ENCODE measurements at places on chromosomes 5 and 9.

DNA sequence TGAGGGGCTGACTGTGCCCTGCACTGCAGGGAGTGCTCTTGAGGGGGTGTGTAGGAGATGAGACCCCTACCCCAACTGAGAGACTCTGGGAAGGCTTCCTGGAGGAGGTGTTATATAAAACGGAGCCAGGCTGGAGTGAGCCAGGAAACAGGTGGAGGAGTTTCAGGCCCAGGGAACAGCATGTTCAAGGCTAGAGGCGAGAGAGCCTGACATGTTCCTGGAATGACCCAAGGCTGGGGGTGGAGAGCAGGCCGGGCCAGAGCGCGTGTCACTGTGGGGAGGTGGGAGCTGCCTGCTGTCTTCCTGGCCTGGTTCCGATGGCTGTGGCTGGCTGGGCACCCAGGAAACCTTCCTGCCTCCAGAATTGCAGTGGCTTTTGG, 48.7 kb downstream of the RXRA start:
- no peak for DNase-seq

- DNase-seq, result no peak
Observed at GRCh38 chr9:98838155-98838867, 30.8 kb downstream of the GALNT12 start.

DNA sequence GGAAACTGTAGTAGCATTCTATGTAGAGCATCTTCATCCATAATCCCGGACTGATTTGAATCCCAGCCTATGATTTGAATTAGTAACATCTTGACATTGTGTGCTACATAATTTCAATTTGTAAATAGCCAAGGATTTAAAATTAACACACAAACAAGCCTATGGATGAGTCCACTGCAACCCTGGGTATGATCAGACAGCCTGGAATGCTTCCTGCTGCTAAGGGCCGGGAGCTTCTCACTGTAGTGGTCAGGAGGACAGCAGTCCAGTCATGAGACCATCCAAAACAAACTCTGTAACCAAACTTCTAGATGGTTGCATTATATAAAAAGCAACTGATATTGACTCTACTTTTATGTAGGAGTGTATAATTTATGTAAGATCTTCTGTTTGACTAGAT, 539.3 kb downstream of the MTRR start:
- DNase-seq, result no peak

GRCh38 chr9:16680975-16681651, 189.4 kb downstream of the BNC2 start:
- DNase-seq, result no peak

- no peak for DNase-seq
Observed at GRCh38 chr9:112925058-112925641, 34.5 kb upstream of the SLC46A2 start.

GRCh38 chr5:74316064-74316603, 324.4 kb downstream of the ENC1 start:
- no peak for DNase-seq

DNA sequence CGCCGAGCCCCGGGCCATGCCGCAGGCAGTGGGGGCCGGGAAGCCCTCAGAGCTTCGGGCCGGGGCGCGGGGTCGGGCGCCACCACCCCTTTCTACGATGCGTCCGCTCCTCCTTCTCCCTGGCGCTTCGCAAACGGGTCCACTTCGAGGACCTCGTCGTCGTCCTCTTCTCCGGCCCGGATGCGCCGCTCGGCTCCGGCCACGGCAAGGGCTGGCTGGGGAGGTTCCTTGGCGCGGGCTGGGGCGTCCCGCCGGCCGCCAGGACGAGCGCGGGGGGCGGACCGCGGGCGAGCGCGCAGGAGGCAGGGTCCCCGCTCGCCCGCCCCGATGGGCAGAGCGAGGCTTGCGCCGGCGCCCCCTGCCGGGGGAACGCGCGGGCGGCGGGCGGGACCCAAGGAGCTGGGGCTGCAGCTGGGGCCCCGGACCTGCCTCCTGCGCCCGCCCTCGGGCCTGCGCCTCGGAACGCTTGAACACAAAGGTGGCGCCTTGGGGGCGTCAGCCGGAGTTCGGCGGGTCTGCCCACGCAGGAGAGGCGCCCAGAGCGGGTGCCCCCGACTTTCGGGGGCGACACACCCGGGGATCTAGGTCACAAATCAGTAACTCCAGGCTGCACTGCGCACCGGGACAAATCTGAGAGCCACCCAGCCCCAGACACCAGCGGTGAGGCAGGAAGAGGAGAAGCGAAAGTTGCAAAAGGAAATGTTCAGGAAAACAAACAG, at the start of gene ROR2:
ROR2 (minus strand) TSS at position 283 of the 719 bp plus-strand sequence.
- DNase-seq, result no peak

- DNase-seq, result no peak
Observed at GRCh38 chr9:6680797-6681146, 35.2 kb upstream of the GLDC start.

DNA sequence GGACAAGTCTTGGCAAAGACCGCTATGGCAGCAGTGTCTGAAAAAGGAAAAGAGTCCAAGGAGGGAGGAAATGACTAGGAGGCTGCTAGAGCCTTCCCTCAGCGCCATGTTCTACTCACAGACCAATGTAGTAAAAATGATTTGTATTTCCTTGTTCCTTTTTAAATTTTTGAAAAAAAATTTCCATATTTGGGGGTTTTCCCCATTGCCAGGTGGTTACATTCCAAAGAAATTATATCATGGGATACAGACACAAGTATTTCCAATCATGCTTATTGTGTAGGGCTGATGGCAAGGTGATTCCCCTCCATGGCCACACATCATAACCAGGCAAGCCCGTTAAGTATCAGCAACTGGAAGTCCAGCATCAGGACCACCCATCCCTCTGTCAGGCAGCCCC, 138.2 kb downstream of the PIP5K1B start:
- no peak for DNase-seq

GRCh38 chr5:532521-533242, 8.4 kb upstream of the SLC9A3 start:
- no peak for DNase-seq

Measured in SIG-M5 (cell line).